ENCODE measurements at places on chromosomes 13 and 19. TPM values are rescaled to one million over a fixed set of nuclear protein-coding genes. Genes with fewer than 3 reads are reported as not detected.

Gene AXL
- total RNA-seq, result 21.6 TPM

Gene NLRP11
- total RNA-seq, result not detected

DNA sequence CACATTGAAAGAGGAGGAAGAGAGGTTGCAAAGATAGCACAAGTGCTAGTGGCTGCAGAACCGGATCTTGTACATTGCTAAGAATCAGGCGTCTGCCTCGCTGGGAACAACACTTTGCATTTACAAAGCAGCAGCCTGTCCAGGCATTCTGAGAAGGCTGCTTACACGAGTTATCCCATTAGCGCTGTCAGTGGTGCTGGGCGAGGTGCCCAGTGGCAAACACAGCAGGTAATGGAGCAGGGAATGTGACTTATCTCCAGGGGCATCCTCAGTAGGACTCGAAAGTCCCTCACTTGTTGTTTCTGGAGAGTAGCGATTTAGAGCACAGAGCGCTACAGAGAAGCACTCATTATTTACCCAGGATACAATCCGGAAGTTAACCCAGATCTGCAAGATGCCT is 209.6 kb downstream of the OLFM4 start:
- DNase-seq, result no peak

Gene COX7A1
- 2,480 TPM for total RNA-seq

Gene PLPPR3
- 0.50 TPM for total RNA-seq

- DNase-seq, result no peak
Measured at GRCh38 chr13:100112186-100112838, 23.4 kb downstream of the PCCA start.

All from heart left ventricle (tissue), 16 donors.